ENCODE measurements at places on chromosomes 13 and 19.
A peak's percentile ranks its signal among the peaks of the same experiment; 100 is the strongest.

DNA sequence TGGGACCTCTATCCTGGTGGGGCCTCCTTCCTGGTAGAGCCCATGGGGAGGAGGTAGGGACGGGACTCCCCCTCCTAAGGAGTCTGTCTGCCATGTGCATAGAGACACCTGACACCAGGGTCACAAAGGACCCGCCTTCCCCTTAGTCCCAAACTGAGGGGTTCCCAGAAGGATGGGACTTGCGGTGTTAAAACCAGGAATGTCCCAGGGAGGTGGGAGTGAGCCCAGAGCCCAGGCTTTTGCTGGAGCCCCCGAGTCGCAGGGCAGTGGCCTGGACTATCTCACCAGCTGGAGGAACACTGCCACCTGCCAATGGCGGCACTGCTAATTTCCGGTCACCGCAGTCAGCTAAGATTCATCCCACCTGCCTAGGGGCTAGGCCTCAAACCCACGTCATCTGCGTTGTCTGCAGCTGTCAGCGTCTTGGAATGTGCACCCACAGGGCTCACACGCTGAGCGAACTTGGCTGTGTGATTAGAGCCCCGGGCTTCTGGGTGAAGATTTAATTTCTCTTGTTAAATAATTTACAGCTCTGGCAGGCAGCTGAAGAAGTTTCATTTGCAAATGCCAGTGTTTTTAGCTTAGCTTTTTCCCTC lies 31.9 kb upstream of the ATP11A start:
- DNase-seq: peak; percentile 80

GRCh38 chr19:46469541-46470185 lies 1.7 kb downstream of the PNMA8A start:
- DNase-seq: no peak

DNA sequence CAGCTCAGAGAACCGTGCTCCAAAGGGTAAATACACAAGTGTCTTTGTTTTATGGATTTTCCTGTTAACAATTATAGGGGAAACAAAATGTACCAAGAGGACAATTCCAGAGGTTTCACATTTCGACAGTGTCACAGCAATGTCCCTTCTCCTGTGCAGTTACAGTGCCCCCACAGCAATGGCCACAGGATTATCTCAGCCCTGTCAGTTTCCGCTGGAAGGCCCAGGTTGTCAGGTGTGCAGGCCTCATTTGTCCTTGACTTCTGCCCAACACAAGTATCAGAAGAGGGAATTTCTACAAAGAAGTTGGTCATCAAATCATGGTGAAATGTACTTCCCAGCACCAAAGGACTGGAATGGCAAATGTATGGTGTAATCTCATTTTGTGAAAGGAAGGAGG lies 11.2 kb upstream of the N4BP2L2 start:
- DNase-seq: no peak

- DNase-seq: no peak
These were observed 13.8 kb upstream of the NPAS1 start for GRCh38 chr19:47005873-47006272.

- DNase-seq: no peak
These were observed 35.5 kb downstream of the CBY2 start for GRCh38 chr13:45737571-45738017.

DNA sequence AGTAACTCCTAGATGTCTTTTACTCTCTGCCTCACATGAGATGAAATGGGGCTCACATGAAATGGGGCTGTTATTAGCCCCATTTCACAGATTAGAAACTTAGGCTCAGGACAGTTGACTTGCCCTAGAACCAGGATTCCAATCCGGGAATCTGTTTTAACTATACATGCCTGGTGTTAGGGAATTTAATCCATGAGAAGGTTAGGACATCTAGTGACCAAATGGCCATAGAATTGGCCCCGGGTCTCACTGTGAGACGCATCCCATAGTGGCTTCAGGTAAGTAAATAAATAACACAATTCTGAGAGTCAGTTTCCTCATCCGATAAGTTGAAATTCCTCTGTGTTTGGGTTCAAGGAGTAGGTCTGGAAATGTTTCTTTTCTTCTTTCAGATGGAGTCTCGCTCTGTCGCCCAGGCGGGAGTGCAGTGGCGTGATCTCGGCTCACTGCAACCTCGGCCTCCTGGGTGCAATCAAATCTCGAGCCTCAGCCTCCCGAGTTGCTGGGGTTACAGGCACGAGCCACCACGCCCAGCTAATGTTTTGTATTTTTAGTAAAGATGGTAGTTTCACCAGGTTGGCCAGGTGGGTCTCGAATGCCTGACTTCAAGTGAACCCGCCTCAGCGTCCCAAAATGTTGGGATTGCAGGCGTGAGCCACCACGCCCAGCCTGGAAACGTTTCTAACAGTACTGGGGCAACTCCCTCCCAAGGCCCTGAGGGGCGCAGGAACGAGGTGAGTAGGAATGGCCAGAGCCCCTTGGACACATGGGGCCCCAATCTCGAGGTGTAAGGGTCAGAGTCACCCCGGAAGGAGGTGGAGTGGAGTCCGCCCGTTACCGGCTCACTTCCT lies 1.2 kb upstream of the ZNF574 start:
- DNase-seq: no peak

- DNase-seq: no peak
These were observed 2.8 kb upstream of the NLRP12 start for GRCh38 chr19:53826876-53827275.

GRCh38 chr13:76292726-76293125 lies 593.5 kb downstream of the KCTD12 start:
- no peak for DNase-seq

GRCh38 chr19:49684251-49684982 lies 5.0 kb upstream of the ADM5 start:
- DNase-seq: no peak

DNA sequence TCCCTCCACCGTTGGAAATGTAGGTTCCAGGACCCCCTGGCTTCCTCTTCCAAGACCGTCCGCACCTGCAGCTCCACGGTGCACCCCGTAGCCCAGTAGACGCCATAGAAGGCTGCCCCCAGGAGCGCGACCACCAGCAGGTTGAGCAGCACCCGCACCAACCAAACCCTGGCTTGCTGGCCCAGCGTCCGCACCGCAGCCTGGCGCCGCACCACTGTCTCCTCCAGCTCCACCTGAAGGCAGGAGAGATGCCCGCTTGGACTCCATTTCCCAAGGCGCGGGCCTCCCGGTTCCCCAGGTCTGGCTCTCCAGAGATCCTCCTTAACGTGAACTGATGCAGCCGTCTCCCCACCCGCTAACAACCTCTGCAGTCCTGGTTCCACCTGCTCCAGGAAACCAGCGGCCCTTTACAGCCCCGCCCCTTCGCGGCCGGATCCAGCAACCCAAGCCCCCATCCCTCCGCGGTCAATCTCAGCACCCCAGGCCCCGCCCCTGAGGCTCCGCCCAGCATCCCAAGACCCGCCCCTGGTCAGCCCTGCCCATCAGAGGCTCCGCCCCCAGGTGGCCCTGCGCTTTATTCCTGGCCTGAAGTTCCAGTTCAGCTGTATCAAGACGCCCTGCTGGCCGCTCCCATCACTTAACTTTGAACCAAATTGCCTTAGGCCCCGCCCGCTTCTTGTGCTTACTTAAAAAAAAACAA lies 5.0 kb upstream of the LENG1 start:
- peak; percentile 35 for DNase-seq

DNA sequence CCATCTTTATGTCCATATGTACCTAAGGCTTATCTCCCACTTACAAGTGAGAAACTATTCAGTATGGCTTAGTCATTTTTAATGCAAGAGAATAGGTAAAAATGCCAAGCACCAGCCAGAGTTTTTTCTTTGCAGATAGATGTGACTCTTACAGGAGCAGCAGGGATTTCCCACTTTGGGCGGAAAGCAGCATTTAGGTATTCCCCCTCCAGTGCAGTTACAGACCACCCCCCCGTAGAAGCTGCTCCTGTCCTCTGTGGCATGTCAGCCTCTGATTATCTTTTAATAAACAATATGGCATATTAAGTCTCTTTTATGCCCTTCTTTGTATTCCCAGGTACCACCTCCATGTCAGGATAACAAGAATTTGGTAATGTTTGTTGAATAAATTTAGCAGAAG lies 24.7 kb upstream of the USPL1 start:
- DNase-seq: no peak

- no peak for DNase-seq
These were observed 516.3 kb downstream of the SLITRK6 start for GRCh38 chr13:85282876-85283275.

DNA sequence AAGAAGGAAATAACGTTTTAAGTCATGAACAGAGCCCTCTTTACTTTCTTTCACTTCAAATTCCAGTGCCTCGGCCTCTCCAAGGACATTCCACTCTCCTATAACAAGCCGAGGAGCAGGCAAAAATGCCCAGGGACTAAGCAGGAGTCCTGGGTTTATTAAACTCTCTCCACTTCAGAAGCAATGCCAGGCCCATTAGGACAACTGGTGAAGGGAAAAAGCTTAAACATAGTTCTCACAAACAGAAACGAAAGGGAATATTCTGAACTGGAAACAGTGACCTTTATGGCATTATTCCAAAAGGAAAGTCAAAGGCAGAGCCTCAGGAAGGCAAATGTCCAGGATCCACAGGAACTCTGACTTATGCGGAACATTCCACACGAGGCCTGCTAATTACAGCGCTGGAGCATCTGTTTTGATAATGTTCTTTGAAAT lies 30.9 kb upstream of the MED4 start:
- DNase-seq: no peak

GRCh38 chr13:44307844-44308243 lies 65.8 kb upstream of the SERP2 start:
- DNase-seq: no peak

DNA sequence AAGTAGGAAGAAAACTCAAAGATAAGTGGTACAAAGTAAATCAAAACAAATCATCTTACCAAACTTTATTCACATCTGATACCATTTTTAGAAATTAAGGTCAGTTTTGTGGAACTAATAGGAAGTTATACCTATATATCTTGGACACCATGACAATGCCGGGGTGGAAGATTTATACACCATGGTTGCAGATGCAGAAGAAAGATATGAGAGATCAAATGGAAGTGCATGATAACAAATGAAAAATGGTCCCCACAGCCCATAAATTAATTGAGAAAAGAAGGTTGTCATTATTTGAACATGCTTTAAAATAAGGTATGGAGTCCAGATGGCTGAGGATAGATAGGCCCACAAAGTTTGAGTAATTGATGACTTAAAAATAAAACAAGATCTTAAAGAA lies 276.8 kb downstream of the TSHZ3 start:
- DNase-seq: no peak

- no peak for DNase-seq
These were observed 292.8 kb downstream of the DCLK1 start for GRCh38 chr13:35838356-35838755.

DNA sequence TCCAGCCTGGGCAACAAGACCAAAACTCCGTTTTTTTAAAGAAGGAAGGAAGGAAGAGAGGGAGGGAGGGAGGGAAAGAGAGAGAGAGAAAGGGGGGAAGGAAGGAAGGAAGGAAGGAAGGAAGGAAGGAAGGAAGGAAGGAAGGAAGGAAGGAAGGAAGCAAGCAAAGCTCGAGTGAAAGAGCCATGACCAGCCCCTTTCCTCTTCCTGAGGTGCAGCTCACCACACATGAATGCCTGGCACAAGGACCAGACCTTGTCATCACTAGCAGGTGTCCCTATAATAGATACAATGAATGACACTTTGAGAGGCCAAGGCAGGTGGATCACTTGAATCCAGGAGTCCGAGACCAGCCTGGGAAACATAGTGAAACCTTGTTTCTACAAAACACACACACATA lies 31.0 kb downstream of the SPRY2 start:
- DNase-seq: no peak

DNA sequence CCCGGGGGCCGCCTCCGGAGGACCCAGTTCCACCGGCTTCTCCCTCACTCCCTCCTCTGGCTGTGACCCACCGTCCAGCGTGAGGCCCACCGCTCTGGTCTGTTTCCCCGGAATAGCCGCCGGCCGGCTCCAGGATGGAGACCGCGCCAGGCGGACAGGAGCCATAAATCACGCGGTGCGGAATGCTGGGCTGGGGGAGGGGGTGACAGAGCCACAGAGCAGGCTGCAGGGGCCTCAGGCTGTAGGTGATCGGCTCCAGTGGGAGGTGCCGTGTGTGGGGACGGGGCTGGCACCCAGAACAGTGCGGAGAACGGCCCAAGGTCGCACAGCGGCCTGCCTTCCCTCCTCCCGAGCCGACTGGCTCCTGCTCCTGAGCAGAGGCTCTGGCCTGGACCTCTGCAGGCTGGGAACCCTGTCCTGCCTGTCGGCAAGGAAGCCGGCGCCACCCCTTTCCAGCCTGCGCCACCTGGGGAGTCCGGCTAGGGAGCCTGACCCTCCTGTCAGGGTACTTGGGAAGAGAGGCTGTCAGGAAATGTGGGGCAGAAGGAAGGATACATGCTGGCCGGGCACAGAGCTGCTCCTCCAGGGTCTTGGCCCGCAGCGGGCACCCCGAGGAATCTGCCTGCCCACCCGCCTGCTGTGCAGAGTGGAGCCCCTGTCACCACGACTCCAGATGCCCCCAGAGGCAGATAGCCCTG lies 8.3 kb downstream of the PIAS4 start:
- peak; percentile 86 for DNase-seq

- no peak for DNase-seq
These were observed at the start of gene IGLON5 for GRCh38 chr19:51311351-51312257. IGLON5 (plus strand) TSS chr19:51311644; CDS start chr19:51311848, 204 bp downstream.

DNA sequence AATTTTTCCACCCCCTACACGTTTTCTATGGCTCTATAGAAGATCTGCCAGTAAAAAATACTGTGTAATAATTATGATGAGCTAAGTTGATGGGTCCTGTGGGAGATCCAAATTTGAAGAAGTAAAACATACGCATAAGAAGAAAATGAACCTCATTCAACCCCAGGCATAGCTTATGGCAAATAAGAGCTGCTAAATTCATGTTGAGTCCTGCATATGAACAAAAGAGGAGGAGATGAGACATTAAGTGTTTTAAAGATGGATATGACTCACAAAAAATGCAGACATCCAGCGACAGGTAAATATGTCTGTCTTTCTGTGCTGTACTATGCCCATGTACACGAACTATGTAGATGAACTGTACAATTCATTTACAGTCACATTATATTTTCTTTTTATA lies 101.9 kb downstream of the LIG4 start:
- DNase-seq: no peak

DNA sequence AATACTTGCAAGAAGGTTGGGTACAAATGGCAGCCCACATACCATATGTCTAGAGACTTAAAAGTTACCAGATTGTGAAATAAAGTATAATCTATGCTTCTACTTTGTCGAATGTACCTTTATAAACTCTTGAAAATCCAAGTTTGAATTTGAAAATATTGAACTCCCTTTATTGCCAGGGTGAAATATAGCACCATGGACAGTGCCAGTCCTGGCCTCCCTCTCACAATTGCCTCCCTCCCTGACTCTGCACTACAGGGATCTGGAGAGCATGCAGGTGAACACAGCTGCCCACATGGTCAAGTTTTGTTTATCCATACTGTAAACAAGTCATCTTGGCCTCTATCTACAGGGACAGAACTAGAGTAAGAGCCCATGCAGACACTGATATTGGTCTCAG lies 394.1 kb upstream of the SLITRK6 start:
- DNase-seq: no peak

Measured in renal pelvis (tissue), 12 donors.